NCI-H1436 treated with DMSO at 0.1 percent for 48 hours (cell line): ENCODE measurements at places on chromosomes 1 and 21.

DNA sequence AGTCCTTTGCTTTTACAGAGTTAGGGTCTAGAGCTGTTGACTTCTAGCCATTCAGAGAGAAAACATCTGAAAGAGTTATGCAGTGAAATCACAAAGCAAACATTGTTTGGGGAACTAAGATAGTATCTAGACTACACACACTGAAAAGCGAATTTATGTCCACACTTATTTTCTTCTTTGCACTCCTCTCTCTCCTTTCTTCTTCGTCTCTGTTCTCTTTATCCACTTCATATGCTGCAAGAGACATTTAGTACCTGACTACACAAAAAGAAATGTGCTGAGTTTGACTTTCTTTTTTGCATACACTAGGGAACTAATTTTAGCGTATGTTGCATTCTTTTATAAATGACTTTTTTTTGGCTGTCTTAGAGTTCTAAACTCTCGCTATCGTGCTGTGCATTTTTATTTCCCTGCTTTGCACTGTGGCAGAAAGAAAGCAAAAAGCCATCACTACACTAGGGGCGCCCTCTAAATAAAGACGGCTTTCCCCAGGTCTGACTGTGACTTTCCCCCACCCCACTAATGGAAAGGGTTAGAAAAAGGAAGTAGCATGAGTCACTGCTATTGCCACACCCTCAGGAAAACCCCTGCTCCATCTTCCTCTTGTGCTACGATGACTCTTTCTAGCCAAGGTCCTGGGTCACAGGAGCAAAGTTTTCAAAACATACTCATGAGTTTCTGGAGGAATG, 65.7 kb downstream of the MAP3K7CL start:
- DNase-seq: no peak

- no peak for DNase-seq
Measured at GRCh38 chr1:197778366-197778945, 3.2 kb upstream of the DENND1B start.

DNA sequence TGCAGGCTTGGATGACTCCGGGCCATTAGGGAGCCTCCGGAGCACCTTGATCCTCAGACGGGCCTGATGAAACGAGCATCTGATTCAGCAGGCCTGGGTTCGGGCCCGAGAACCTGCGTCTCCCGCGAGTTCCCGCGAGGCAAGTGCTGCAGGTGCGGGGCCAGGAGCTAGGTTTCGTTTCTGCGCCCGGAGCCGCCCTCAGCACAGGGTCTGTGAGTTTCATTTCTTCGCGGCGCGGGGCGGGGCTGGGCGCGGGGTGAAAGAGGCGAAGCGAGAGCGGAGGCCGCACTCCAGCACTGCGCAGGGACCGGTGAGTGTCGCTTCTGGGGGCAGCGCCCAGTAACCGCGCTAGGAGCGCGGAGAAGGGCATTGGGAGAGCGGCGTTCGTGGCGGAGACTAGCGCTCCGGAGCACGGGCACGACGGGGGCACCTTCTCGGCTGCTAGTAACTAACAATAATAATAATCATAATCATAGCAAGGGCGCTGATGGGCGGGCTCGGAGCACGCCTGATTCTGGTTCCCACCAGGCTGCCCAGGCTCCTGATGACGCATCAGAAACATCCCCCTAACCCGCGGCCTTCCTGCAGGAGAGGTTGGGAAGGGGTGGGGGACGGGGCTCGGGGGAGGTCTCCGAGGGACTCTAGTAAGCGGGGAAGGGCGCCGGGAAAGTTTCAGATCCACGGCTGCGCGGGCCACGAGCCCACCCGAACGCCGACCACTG, at the start of gene MX1:
Gene MX1, plus strand, starts transcription at position 286 of the 722 bp plus-strand sequence. CDS start 5,832 bp downstream, outside the sequence.
- no peak for DNase-seq

DNA sequence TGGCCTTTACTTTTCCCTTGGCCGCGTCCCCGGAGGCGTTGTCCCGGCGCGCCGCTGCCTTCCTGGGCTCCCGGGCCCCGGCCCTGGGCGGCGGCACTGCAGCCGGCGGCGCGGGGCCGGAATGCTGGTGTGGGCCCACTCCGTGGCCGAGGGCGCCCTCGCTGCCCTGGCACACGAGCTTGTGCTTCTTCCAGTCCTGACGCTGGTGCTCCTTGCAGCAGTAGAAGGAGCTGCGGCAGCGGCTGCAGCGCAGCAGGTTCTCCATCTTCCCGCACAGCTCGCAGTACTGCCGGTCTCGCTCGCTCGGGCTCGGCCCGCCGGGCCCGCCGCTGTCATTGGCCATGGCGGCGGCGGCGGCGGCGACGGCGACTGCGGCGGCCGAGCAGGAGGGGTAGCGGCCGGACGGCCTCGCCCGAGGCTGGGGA, 529 bp downstream of the EGLN1 start:
- DNase-seq: no peak

DNA sequence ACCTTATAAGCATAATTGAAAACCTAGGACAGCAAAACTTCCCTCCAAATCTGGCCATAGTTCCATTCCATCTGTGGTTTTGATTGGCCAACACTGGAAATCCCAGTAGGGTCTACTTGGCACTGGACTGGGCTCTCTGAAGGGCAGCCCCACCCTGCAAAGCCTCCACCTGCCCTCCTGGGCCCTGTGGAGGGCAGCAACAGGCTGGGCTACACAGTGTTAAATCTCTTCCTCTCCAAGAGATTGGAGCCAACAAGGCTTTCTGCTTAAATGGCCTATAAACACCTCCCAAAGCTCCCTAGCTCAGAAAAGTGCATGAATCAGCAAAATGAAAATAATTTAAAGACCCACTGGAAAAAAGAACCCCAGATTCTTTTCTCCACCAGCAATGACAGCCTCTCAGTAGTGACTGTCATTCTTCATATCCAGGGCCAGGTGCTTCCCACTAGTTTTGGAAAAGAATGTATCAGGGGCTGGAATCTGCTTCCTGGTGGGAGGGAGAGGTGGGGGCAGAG, 58.5 kb downstream of the BEND5 start:
- DNase-seq: no peak

- DNase-seq: no peak
Measured at GRCh38 chr1:6918186-6918924, 133.1 kb downstream of the CAMTA1 start.
